CD4-positive, alpha-beta T cell treated with Interleukin-1 beta for 1 hour (primary cell): ENCODE measurements at places on chromosomes 4 and X.
A peak's percentile ranks its signal among the peaks of the same experiment; 100 is the strongest.

DNA sequence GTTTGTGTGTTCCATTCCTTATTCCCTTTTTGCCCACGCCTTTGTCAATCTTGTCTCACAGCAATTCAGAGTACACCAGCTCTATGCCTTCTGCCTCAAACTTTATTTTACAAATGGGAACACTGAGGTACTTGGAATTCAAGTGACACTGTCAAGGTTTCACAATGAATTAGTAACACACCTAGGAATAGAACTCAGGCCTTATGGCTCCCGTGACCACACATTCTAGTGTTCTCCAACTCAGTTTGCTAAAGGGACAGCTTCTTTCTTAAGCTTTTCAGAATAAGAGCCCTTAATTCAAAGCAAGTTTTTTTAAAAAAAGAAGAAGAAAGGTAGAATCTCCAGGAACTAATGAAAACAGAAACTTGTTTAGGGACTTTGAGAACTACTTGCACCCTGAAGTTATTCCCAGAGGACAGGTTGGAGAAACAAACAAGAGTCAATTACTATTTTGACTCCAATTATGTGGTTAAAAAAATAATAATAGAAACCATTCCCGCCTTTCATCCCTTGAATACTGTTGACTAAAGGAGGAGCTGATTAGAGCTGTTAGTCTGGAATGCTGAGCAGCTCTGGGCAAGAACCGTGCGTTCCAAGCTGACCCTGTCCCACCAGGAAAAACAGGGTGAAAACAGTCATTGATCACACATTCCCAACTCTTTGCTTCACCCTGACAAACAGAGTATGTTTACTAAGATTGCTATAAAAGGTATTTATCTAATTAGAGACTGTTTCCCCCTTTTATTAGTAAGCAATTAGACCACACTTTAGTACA, 408.8 kb upstream of the CNKSR2 start:
- DNase-seq, result no peak

DNA sequence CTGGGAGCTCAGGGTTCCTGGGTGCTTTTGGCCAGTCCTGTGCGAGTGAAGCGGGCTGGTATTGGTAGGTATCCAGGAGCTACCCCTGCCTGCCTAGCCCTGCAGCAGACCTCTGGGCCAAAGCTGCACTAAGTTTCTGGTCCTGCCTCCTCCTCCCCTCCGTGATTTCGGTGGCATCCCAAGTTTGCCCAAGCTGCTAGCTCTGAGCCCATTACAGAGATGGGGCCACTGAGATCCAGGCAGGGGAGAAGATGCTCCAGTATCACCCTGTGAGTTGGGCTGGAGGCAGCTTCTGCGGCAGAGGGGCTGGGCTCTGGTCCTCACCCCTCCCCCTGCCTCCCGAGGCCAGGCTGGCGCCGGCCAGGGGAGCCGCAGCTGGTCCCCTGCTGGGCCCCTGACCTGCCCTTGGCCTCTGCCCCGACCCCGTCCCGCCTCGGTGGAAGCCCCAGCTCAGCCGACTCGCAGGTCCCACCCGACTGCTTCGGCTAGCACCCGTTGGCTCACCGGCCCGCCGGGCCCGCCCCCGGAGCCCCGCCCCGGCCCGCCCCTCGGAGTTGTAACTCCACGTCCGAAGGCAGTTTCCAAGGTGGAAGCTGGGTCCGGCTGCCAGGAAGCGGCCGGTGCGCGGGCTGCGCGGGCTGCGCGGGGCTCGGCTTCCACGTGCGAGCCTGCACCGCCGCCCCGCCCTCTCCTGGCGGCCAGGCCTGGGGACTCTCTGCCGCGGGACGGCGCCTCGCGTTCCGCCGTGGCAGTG, at the start of gene DUSP9:
DUSP9 (plus strand) TSS at position 584 of the 754 bp plus-strand sequence. CDS start 751 bp downstream, outside the sequence.
- no peak for DNase-seq

DNA sequence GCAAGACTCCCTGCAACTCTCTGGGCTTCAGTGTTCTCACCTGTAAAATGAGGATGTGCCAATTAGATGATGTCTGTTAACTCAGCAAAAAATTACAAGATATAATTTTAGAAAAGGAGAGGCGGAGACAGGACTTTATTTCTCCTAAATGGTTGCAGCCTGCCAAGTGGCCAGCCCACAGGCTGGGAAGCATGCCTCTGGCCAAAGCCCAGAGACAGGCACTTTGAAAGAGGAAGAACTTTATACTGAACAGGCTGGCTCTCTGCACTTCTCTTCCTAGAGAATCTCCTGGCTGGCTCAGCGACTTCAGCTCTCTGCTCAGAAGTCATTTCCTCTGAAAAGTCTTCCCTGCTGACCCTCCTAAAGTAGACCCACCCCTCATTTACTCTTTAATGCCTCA, 3.7 kb downstream of the PRDM5 start:
- DNase-seq, result no peak

DNA sequence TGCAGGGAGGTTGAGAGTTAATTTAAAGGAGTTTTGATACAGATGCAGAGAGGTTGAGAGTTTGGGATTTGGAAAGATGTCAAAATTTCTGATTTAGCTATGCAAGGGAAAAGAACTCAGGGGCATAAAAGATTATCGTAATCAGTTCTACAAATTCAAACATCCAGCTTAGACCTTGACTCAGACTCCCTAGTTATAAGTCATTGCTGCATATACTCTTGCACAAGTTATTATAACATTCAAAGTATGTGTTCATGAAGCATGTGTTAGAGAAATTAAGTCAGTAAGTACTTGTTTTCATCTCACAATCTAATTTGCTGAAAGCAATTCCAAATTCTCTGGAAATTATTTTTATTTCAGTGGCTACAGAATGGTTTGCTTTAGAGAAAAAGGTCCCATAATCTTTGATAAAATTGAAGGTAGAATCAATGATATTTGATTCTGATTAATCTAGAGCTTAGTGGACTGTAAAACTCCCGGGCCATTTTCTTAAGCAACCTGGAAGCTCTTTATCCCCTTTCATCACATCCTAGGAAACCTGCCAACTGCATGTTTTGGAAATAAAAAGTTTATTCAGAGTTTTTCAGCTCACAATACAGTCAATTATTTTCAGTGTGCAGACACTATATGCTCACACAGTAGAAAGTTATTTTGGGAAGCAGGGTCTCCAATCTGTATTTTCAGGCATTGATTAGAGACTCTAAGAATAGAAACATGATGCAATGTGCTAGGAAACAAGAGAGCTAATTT, 132.9 kb upstream of the SPANXC start:
- no peak for DNase-seq

- DNase-seq, result no peak
Measured at GRCh38 chrX:9785944-9786797, at the start of gene SHROOM2. TSS of gene SHROOM2 (plus strand) at chrX:9786429. CDS start at chrX:9786546, 117 bp downstream.

- DNase-seq, result no peak
Measured at GRCh38 chrX:149903889-149904748, 23.1 kb downstream of the MAGEA8 start.

- no peak for DNase-seq
Measured at GRCh38 chrX:9195199-9195880, 161.4 kb upstream of the FAM9B start.

DNA sequence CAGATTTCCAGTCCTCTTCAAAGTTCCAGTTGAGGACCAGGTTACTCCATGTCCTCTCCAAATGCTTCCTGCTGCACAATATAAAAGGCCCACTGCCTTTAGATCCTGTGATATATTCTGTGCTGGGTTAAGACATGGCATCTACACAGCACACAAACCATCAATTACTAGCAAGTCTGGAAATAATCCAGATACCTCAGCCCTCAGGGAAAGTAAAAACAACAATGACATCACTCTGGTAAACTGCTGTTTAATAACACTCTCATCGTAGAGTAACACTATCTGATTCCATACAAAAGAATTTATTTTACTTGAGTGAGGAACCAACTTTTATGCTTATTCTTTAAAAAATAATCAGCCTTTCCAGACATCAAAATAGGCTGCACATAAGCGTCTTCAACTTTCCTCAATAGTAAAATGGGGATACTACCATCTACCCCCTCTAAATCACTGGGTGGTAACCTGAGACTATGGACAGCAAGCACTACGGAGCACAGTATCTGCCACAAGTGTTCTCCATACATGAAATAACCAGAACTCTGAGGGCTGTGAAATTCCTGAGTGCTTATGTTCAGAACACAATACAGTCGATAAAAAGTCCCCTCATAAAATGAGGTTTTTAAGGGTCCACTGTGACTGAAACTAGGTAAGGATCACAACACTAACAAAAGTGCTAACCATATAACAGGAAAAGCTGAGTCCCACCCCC, 53.4 kb downstream of the ABCG2 start:
- DNase-seq, result no peak

GRCh38 chr4:26858035-26858918, 2.4 kb upstream of the STIM2 start:
- no peak for DNase-seq

GRCh38 chr4:15901998-15902397, 36.5 kb downstream of the FGFBP1 start:
- no peak for DNase-seq

GRCh38 chr4:5044341-5044740, 6.9 kb upstream of the STK32B start:
- DNase-seq, result no peak

DNA sequence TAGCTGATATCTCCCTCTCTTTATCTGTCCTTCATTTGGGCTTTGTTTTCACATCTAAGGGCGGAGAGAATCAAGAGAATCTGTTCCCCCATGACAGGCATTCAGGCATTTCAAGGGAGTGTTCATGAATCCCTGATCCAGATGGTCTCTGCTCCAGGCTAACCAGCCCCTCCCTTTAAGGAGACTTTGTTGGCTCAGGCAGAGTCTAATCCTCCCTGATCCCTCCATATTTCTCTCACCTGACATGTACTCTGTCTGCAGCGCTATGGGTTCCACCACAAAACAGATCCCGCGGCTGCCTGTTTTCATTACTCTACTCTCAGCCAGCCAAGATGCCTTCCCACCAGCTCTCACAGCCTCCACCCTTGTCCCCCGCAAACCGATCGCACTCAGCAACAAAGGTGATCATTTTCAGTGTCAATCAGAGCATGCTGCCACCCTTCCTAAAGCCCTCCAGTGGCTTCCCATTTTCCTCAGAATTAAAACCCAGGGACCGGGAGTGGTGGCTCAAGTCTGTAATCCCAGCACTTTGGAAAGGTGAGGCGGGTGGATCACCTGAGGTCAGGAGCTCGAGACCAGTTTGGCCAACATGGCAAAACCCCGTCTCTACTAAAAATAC, 30.3 kb upstream of the SLC2A9 start:
- no peak for DNase-seq

GRCh38 chrX:109782994-109783700, 50.1 kb upstream of the ACSL4 start:
- DNase-seq, result no peak

DNA sequence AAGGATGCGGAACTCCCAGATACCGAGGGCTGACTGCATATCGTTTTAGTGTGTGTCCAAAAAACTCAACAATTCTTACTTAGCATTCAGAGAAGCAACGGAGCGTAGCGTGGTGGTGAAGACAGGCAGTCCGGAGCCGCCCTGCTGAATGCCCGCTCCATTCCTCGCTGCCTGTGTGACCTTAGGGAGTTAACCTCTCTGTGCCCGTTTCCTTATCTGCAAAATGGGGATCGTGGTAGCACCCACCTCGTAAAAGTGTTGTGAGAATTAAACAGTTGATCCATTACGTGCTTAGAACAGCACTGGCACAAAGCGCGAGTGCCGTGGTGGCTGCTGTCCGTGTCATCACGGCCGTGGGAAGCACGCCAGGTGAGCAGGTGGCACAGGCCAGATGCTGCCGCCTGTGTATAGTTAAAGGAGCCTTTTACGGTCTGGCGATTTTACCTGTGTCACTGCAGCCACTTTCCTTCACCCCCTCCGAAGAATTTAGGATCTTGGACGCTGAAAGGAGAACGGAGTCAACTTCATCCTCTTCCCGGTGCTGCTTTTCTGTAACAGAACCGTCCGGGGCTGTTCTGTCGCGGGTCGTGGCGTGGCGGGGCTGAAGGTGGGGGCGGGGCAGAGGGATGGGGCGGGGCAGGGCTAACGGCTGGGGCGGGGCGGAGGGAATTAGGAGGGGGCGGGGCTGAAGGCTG, 885 bp downstream of the CCDC110 start:
- DNase-seq, result peak; percentile 51

- DNase-seq, result no peak
Measured at GRCh38 chr4:1400191-1400805, 5.9 kb downstream of the NKX1-1 start.

- DNase-seq, result peak; percentile 6
Measured at GRCh38 chrX:53320543-53321229, 39.3 kb upstream of the IQSEC2 start.

DNA sequence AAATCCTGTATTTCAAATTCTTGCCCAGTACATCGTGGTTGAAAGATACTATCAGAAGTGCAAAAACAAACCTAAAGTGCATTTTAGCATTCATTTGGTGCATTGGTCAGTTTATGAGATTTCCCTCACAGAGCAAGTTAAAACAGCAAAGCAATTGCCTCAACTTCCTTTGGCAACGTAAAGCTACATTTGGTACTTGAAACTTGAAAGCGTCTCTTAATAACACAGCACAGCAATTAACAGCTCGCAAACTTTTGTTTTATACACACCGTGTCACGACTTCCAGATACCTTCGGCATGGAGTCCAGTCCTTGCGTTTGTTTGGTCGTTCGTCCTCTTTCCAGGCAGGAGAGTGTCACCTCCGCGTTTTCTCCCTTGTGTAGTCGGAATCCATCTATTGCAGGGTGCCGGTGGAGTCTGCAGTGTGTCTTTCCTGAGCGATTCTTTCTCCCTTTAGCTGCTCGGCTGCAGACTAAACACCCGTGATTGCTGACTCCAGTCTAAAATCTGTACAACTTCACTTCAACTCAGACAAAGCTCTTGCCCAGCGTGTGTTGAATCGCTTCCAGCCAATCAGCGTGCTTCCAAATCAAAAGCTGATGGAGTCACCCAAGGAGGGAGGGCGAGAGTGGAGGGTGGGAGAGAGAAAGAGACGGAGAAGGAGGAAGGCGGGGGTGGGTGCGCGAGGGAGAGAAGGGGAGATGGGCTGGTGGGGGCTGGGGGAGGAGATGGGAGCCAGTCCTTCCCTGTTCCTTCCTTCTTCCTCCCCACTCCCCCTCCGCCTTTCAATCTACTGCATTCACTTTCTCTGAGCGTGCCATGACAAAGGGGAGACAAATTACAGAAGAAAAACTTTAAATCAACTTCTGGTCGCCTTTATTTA, at the start of gene PCDH18:
PCDH18 (minus strand) TSS at position 509 of the 883 bp plus-strand sequence; CDS start at position 103, 406 bp downstream.
- peak; percentile 1 for DNase-seq

- DNase-seq, result no peak
Measured at GRCh38 chr4:106647451-106647850, 278.9 kb upstream of the GIMD1 start.

DNA sequence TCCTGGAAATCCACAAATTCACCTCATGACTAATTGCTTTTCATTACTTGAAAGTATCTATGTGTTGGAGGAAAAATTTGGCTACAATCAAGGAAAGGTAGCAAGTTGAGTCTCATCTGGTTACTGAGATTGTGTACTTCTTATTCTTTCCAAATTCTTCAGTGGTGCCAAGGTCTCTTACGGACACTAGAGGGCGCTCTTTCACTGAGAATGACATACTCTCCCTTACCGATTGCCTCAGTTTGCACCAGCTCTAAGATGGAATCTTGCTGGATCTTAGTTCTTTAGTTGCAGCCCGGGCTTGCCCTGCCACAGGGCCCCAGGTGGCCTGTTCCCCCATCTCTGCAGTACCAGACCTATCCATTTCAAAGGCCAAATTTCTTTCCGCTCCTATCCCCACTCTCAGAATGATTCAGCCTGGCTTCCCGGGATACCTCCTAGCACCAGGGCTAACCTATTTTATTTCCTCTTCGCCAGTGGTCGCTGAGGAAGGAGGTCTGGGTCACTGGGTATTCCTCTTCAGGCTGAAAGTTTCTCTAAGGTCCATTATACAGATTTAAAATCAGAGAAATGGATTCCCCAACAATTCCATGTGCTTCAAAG, 24.6 kb upstream of the GPR50 start:
- peak; percentile 19 for DNase-seq
